ENCODE measurements at places on chromosomes 7 and 10.

DNA sequence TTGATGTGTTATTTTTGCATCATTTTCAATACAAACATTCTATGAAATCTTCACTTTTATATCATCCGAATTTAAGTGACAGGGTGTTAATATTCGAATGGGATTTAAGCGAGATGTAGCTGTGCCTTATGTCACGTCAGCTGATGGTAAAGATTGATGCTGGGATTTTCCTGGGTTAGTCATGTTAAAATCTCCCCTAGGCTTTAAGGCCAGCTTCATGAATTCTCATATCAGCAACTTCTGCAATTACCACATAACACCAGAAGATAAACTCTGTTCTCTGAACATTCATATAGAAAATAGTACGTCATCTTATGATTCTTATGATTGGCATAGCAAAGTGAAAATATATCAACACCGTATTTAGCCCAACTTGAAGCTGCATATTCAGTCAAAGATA lies 669.2 kb downstream of the PCDH15 start:
- DNase-seq, result no peak

GRCh38 chr7:102431617-102432298 lies 1.6 kb upstream of the ORAI2 start:
- DNase-seq, result no peak

DNA sequence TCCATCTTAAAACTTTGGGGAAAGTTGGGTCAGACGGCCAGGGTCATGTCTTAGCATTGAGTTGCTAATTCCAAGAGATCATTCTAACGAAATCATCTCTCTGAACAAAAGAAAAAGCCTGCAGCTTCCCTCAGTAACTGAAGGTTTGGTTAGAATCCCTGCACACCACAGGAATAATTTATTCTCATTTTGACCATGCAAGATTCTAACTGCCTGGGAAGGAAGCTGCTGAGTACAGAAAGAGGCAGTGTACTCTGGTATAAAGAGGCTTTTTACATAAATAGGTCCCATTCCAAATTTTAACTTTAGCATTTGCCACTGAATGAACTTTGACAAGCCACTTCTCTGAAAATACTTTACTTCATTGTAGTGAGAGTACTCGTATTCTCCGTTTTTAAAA lies 76.9 kb upstream of the RSBN1L start:
- no peak for DNase-seq

DNA sequence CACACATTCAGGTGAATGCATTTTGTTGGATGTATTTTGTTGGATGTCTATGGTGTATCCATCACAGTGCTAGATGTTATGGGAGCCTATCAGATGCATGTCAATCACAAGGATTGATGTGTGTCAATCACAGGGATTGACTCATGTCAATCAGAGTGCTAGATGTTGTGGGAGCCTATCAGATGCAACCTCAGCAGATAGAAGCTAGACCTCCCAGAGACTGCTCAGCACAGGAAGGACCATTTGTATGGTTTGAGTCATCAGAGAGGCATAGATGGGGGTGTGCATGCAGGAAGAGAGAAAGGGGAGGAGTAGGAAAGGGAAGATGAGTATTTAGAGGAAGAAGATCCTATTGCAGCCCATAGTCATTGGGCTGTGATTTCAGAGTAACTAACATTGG lies 48.3 kb upstream of the PITRM1 start:
- no peak for DNase-seq

DNA sequence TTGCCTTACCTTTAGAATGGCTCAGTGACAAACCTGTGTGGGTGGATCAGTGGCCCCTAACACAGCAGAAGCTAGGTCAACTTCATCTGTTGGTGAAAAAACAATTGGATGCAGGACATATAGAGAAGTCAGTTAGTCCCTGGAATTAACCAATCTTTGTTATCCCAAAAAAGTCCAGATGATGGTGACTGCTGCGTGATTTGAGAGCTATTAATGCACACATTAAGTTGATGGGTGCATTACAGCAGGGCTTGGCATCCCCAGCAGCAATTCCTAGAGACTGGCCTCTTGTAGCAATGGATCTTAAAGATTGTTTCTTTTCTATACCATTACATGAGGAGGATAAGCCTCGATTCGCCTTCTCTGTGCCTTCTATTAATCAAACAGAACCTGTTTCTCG lies 33.3 kb downstream of the OR13A1 start:
- DNase-seq, result no peak

- DNase-seq, result no peak
These were observed 35.6 kb downstream of the VPS41 start for GRCh38 chr7:38873433-38873832.

DNA sequence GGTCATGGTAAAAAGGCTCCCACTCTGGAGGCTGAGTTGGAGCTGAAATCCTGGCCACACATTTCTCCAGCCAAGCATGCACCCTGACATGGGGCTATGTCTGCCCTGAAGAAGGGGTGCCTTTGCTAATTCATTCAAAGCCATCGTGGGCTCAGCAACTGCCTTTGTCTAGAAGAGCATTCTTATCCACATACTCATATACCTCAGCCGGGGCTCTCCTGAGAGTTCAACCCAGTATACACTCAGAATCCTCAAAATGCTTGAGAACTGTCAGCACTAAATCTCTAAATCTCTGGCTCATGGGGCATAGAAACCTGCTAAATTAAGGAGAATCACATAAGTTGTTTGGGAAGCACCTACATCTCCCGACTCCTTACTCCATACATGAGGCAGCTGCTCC lies 89.3 kb downstream of the MRPL32 start:
- DNase-seq, result no peak

DNA sequence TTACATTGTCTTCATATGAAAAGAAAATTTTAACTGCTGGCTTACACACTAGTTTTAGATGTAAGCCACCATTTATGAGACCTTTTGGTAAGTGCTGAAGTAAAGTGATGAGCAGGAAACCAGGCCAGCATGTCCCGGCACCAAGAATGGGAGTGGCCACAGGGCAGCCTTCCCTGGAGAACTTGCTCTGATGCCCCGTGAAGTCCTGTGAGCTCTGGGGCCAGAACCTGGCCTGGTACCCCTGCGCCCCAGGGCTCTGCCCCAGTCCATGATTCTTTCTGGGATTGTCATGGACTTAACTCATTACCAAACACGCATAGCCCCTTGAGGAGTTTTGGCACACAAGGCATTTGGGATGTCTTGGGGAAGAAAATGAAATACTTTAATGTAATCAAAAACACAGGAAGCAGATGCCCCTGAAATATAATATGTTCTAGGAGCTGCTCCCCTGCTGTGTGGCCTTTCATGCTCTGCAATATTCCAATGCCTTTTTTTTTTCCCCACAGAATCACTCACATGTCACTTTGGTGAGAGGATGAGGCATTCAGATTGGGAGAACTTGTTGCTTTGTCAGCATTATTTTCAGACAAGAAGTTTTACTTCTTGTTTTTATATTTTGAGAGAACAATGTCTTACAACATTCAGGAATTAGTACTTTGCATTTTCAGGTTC lies 53.1 kb upstream of the CXCL12 start:
- no peak for DNase-seq

- DNase-seq, result no peak
These were observed 18.0 kb upstream of the DUSP5 start for GRCh38 chr10:110479710-110480109.

- no peak for DNase-seq
These were observed 73.9 kb downstream of the PDGFA start for GRCh38 chr7:445563-446288.

GRCh38 chr10:74008212-74008731 lies 10.4 kb downstream of the VCL start:
- no peak for DNase-seq

GRCh38 chr7:36191292-36191920 lies 38.4 kb downstream of the EEPD1 start:
- DNase-seq, result no peak

DNA sequence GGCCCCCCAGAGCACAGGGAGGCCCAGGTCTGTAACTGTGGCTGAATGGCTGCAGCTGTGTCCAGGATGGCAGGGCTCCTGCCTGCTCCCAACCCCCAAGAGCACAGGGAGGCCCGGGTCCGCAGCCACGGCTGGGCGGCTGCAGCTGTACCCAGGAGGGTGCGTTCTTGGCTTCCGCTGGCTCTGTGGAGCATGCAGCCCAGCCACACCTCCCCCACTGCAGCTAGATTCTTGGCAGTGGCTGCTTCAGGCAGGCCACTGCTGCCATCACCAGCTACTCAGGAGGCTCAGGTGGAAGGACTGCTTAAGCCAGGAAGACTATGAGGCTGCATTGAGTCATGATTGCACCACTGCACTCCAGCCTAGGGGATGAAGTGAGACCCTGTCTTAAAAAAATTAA lies 27.9 kb downstream of the C7orf25 start:
- no peak for DNase-seq

DNA sequence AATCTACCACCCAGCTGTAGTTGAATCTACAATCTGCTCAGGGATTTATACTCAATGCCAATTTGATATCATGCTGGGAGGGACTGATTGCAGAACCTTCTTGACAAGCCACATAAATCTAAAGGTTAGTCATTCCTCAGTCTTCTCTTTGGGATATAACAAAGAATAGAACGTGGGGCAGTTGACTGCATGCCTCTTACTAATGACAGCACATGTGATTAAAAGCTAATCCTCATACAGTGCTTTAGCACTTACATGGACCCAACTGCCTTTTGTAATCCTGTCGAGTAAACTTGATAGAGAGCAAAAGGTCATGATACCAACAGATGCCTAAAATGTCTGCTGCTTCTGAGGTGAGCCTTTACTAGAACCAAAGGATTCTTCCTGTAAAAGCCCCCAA lies 12.3 kb downstream of the KLHL7 start:
- DNase-seq, result no peak

GRCh38 chr7:44063894-44064651 lies 1.3 kb downstream of the PGAM2 start:
- DNase-seq, result no peak

GRCh38 chr10:85548034-85548433 lies 818.6 kb downstream of the GRID1 start:
- peak; percentile 13 for DNase-seq

GRCh38 chr7:39950473-39951225 lies 593 bp downstream of the CDK13 start:
- DNase-seq, result no peak

DNA sequence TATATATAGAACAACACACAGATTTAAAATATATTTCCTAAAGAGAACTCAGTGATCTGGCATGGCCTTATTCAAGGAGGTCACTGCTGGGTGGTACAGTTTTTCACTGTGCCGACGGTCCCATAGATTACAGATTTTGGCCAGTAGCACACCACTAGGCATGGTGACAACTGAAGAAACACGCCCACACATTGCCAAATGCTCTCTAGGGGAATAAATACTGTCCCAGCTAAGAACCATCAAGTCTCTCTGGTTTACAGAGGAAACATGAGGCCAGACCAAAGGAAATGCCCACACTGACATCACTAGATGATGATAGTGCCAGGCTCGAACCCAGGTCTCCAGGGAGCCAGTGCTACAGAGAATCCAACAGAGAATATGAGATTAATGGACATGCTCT lies 316.8 kb downstream of the ELMO1 start:
- no peak for DNase-seq

DNA sequence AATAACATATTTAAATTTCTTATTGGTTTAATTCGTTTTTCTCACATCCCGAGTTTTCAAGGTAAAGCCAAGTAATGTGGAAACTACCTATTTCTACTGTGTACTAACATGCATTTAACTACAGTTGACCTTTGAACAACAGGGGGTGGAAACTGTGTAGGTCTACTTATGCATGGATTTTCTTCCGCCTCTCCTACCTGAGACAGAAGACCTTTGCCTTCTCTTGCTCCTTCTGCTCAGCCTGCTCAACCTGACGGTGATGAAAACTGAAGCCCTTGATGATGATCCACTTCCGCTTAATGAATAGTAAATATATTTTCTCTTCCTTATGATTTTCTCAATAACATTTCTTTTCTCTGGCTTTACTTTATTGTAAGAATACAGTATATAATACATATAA lies 18.5 kb downstream of the MEOX2 start:
- DNase-seq, result no peak

GRCh38 chr10:53716156-53716555 lies 943.6 kb upstream of the MBL2 start:
- no peak for DNase-seq

- DNase-seq, result no peak
These were observed 639.6 kb upstream of the FOXK1 start for GRCh38 chr7:4042402-4043045.

DNA sequence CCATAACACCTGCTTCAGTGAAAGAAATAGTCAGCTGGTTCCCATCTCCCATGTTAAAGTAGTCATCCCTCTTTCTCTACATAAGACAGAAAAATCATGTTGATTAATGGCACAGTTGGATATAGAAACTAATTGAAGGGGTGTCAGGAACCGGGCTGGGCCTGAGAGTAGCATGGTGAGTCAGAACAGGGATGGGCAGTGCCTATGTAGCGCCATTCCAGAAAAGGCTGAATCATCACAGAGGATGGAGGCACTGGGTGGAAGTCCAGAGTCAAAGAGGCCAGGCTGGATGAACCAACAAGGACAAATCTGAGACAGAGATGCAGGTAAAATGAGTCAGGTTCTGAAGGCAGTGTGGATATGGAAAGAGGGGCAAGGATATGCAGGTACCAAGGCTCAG lies 201.2 kb downstream of the LHFPL3 start:
- DNase-seq, result no peak

- no peak for DNase-seq
These were observed at the start of gene MRC1 for GRCh38 chr10:17808971-17809841. Gene MRC1, plus strand, starts transcription at chr10:17809348. Its CDS starts 118 bp downstream, at chr10:17809466.

DNA sequence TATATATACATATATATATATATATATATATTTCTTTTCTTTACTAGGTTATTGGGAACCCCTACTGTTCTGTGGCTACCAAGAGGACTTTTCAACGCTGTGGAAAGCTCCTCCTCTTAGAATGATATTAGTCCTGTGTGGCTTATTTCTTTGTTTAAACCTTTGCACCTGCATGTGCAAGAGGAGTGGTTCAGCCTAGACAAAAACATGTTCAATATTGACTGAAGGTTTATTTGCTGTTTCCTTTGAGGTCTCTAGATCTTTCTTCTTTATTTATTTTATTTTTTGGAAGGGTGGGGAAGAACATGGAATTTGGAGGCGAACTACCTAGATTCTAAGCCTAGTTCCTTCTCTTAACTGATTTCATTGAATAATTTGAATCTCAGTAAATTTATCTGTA lies 118.1 kb downstream of the GNAT3 start:
- no peak for DNase-seq

- no peak for DNase-seq
These were observed 112.3 kb downstream of the HGF start for GRCh38 chr7:81657551-81657950.

- DNase-seq, result no peak
These were observed 93.9 kb downstream of the FAM53B start for GRCh38 chr10:124650263-124650662.

DNA sequence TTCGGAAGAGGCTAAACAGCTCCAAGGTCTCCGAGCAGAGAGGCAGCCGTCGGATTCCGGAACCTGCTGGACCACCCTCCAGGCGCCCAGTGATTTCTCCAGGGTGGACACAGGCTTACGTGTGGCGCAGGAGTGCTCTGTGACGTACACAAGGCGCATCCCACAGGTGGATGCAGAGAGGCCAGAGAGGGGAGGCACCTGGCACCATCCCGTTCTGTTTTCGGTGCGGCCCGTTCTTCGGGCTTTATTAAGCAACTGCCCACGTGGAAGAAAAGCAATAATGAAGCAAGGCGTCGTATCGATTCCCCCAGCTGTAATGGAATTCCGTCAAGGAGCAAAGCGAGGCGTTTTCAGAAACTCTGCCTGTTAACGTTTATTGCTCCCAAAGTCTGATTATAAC lies 163.6 kb downstream of the PTPRN2 start:
- DNase-seq, result no peak

Measured in forelimb muscle (tissue), 1 donor.